Femur (tissue), 1 donor: ENCODE measurements at places on chromosomes 16 and 17.

DNA sequence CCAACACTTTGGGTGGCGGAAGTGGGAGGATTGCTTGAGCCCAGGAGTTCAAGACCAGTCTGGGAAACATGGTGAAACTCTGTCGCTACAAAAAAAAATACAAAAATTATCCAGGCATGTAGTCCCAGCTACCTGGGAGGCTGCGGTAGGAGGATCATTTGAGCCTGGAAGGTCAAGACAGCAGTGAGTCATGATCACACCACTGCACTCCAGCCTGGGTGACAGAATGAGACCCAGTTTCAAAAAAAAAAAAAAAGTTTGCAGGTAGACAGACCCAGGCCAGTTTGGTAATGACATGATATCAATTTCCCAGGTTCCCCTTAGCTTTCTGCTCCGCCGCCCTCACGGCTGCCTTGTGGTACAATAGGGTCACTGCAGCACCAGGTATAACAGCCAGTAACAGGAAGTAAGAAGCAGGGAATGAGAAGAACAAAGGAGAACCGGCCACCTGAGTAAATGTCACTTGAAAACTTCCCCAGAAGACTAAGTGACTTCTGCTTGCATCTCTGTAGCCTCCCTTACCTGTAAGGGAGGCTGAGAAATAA is 201.2 kb upstream of the HSBP1 start:
- DNase-seq: no peak

DNA sequence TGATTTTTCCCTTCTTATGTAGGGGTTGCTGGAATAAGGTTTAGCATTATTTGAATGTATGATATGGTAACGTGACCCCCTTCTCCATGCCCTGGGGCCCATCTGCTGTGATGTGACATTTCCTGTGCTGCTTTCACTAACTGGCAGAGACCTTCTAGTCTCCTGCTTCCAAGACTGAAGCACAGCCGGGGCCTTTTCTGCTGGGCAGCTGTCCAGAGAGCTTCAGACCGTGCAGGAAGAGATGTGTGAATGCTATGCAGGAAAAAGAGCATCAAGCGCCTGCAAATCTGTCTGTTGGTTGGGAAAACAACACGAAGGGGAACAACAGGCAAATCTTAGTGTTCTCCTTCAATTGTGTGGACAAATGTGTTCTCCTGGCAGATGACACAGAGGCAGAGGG is 128.5 kb downstream of the SPACA3 start:
- DNase-seq: peak; percentile 68

DNA sequence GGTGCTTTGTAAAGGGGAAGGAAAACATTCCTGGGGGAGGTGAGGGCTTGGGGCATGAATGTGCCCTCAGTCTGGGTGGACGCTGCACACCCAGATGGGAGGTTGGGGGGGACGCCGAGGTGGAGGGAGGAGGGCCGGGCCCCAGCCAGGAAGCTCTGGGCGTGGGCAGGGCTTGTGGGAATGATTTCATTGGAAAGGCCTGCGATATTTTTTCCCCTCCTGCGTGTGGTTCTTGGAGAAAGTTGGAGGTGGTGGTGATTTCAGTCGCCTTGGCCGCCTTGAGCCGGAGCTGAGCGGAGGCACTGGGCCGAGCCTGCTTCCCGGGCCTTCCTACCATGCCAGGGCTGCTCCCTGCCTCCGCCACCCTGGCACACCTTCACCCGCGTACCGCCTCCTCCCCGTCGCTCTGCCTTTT is 26.4 kb upstream of the CLEC18A start:
- peak; percentile 92 for DNase-seq

GRCh38 chr17:82863941-82864712 is 24.3 kb upstream of the ZNF750 start:
- DNase-seq: peak; percentile 51

- DNase-seq: no peak
Observed at GRCh38 chr16:15052747-15053476, 3.0 kb downstream of the NTAN1 start.
